Esophagus squamous epithelium (tissue), 5 donors: ENCODE measurements at places on chromosomes 13 and 19.

DNA sequence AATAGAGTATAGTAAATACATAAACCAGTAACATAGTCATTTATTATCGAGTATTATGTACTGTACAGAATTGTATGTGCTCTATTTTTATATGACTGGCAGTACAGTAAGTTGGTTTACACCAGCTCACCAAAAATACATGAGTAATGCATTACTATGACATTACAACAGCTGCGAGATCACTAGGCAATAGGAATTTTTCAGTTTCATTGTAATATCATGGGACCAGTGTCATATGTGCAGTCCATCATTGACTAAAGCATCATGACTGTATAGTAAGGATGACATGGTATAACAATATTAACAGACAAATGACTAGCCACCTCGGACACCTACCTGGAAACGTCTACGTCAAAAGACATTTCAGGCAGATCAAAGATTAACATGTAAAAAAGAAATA lies 33.6 kb downstream of the ATP7B start:
- H3K4me1 ChIP-seq: no peaks in the 10 kb centered on the region
- H3K4me3 ChIP-seq: no peak overlapping the region
- DNase-seq: no peak
- no peak overlapping the region for H3K27ac ChIP-seq
- H3K27me3 ChIP-seq: no peaks in the 10 kb centered on the region

GRCh38 chr19:41427647-41428480 lies 690 bp upstream of the B3GNT8 start:
- peak overlapping the region; percentile 60 for H3K4me3 ChIP-seq
- H3K27ac ChIP-seq: peak overlapping the region; percentile 92
- peaks cover 32% of the 10 kb centered on the region for H3K4me1 ChIP-seq

DNA sequence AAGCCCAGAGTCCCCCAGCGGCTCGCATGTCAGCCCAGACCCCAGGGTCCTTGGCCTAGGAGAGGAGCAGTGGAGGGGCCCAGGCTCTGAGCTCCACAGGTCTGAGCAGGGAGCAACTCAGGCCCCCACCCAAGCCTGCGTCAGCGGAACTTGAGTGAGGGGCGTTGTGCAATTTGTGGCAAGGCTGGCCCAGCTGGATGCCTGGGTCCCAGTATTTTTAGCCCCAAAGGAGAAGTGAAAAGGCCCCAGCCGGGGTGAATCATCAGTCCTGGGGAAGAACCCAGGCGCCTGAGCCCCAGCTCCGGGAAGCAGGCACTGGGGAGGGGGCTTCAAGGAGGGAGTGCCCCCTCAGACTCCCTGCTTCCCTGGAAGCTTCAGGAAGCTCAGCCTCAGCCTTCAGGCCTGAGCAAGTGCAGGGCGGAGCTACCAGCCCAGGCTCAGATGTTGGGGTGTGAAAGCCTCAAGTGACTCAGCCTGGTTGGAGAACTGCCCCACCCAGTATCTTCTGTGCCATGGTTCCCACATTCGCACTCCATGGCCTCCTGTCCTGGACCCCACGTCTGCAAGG lies 7.2 kb downstream of the MED29 start:
- H3K27ac ChIP-seq: peak overlapping the region; percentile 99
- DNase-seq: no peak
- H3K36me3 ChIP-seq: no peaks in the 10 kb centered on the region

DNA sequence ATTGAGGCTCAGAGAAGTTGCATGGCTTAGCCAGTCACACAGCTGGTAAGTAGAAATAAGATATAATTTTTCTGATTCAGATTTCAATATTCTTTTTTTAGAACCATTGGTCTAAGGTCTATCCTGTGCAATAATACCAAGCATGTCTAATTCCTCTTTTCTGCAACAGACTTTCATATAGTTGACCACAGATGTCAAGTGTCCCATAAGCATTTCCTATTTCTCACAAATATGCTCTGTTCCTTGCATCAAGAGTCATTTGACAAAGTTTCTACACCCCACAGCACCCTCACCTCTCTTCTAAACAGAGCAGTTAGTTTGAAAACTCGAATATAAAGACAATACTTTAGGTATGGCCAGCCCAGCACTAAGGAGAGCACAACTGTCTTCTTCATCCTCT lies 26.8 kb upstream of the SACS start:
- peaks cover 3% of the 10 kb centered on the region for H3K4me1 ChIP-seq
- no peaks in the 10 kb centered on the region for H3K27me3 ChIP-seq
- H3K36me3 ChIP-seq: no peaks in the 10 kb centered on the region
- no peak overlapping the region for H3K4me3 ChIP-seq
- no peak for DNase-seq

DNA sequence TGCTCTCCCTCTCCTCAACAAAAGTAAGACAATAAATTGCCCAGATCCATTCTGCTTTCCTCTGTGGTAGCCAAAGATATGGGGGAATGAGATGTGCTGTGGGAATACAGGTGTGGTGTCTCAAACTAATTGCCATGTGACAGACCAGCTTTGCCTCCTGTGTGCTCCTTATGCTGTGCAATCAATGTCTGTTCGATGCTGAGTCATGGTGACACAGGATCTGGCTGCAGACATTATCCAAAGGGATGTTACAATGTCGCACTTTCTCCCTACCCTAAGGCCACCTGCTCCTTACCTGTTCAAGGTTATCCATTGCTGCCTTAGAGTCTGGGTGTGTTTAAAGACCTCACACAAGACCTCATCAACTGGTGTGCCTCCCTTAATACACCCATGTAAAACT lies 32.5 kb downstream of the FGF14 start:
- no peak overlapping the region for H3K4me3 ChIP-seq
- no peaks in the 10 kb centered on the region for H3K27me3 ChIP-seq
- H3K4me1 ChIP-seq: no peaks in the 10 kb centered on the region
- H3K27ac ChIP-seq: no peak overlapping the region
- DNase-seq: no peak

DNA sequence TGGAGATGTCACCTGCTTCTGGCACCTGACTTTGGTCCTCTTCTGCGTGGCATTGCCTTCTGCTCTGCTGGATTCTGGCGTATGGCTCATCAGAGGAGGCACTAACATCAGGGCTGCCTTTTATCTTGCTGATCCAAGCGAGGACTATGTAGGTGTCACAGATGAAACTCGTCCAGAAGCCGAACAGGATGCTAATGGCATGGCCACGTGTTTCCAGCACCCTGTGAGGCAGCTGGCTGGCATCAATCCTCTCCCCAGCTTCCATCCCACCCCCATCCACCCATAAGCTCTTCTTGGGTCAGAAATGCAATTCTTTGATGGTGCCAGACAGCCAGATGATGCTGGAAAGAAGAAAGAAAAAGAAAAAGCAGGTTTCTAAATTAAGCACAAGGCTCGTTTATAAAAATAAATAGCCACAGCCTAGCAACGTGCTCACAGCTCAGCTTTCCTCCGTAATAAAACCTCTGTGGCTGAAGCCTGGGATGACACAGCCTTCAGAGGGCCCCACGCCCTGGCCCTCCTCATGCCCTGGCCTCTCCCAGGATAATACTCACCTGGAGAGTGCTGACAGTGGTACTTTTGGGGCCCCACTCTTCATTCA lies 212.9 kb upstream of the SERP2 start:
- peaks cover 13% of the 10 kb centered on the region for H3K4me1 ChIP-seq
- no peak overlapping the region for H3K4me3 ChIP-seq
- no peaks in the 10 kb centered on the region for H3K36me3 ChIP-seq
- H3K27ac ChIP-seq: peak overlapping the region; percentile 73
- no peak for DNase-seq

- no peak for DNase-seq
- H3K36me3 ChIP-seq: no peaks in the 10 kb centered on the region
- H3K27ac ChIP-seq: no peak overlapping the region
- H3K4me1 ChIP-seq: no peaks in the 10 kb centered on the region
Measured at GRCh38 chr13:58495668-58496067, 864.1 kb downstream of the PCDH17 start.

GRCh38 chr19:40410030-40410389 lies 3.2 kb downstream of the PRX start:
- H3K27ac ChIP-seq: no peak overlapping the region
- no peaks in the 10 kb centered on the region for H3K36me3 ChIP-seq

DNA sequence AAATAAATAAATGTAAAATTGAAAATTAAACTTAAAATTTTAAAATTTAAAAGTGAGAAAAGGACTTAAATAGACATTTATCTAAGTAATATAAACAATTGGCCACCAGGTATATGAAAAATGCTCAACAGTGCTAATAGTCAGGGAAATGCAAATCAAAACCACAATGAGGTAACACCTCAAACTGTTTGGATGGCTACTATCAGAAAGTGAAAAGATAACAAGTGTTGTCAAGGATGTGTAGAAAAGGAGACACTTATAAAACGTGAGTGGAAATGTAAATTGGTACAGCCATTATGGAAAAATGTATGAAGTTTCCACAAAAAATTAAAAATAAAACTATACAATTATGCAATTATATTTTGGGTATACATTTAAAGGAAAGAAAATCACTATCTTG lies 752.2 kb downstream of the EFNB2 start:
- no peak overlapping the region for H3K27ac ChIP-seq
- no peaks in the 10 kb centered on the region for H3K4me1 ChIP-seq
- no peak overlapping the region for H3K4me3 ChIP-seq
- H3K27me3 ChIP-seq: no peaks in the 10 kb centered on the region

DNA sequence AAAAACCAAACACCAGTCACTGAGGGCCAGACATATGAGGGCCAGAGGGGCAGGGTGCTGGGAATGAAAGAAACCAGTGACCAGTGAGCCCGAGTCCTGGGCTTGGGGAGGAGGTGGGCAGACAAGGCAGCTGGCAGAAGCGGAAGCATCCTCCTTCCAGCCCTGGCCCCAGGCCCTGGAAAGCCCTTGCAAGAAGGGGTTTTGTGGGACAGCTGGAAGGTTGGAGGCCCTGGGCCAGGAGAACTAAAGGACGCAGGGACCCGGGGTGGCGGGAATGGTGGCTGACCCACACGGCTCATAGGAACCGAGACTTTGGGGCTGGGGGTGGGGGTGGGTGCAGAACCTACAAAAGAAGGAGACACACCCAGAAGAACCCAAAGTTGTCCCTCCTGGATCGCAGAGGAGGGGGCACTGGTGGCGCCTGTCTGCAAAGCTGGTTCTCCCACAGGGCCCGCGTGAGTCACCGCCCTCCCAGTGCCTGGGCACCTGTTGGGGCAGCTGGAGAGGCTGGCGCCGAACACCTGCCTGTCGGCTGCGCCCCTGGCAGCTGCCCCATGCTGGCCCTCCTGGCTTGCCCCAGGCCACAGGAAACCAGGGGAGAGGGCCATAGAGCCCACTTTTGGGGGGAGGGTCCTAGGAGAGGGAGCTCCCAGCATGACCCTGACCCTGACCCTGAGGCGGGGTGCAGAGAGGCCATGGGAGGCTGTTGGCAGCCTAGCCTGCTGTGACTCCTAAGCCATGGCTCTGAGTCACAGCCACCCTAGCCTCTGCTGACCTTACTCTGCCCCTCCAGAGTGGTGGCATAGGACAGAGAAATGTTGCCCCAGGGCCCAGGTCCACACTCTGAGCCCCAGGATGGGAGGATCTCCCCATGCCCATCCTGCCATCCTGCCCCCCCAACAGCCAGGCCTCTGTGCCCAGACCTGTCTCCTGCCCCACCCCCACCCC lies 802 bp downstream of the DMPK start:
- H3K27ac ChIP-seq: peak overlapping the region; percentile 87
- DNase-seq: no peak
- peak overlapping the region; percentile 55 for H3K4me3 ChIP-seq
- peaks cover 39% of the 10 kb centered on the region for H3K36me3 ChIP-seq

DNA sequence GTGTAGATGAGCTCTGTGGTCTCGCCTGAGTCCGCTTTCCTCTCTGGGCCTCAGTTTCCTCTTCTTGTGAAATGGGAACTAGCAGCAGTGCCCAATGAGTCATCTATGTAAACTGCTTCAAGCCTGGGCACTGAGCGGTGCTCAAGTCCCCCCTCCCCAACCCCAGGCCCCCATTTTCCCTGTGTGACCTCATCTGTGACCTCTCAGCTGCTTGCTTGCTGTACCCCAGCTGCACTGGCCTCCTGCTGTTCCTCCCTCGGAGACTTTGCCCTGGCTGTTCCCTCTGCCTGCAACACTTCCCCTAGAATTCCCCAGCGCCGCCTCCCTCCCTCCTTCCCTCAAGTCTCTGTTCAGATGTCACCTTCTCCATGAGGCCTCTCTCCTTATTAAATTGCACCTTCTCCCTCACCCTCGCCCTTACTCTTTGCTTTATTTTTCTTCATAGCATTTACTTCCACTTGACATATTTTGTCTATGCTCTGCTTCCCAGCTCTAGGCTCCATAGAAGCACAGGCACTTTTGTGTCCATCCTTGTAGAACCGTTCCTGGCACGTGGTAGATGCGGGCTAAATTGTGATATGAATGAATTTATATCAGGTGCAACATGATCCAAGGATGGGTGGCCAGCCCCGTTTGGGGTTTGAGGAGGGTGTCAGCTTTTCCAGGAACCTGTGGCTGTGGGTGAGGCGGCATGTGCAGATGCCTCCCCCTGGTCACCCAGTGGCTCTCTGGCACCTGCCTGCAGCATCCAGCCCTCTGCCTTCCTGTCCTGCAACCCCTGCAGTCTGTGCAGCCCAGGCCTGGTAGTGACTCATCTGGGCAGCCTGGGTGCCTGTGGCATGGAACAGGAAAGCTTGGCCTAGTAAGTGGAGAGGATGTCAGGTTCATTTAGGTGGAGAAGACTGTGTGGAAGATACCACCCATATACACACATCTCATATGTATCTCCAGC lies 26.3 kb downstream of the SIPA1L3 start:
- peaks cover 38% of the 10 kb centered on the region for H3K4me1 ChIP-seq
- no peaks in the 10 kb centered on the region for H3K36me3 ChIP-seq
- H3K27ac ChIP-seq: peak overlapping the region; percentile 53
- no peaks in the 10 kb centered on the region for H3K27me3 ChIP-seq
- no peak for DNase-seq
- H3K4me3 ChIP-seq: peak overlapping the region; percentile 34

DNA sequence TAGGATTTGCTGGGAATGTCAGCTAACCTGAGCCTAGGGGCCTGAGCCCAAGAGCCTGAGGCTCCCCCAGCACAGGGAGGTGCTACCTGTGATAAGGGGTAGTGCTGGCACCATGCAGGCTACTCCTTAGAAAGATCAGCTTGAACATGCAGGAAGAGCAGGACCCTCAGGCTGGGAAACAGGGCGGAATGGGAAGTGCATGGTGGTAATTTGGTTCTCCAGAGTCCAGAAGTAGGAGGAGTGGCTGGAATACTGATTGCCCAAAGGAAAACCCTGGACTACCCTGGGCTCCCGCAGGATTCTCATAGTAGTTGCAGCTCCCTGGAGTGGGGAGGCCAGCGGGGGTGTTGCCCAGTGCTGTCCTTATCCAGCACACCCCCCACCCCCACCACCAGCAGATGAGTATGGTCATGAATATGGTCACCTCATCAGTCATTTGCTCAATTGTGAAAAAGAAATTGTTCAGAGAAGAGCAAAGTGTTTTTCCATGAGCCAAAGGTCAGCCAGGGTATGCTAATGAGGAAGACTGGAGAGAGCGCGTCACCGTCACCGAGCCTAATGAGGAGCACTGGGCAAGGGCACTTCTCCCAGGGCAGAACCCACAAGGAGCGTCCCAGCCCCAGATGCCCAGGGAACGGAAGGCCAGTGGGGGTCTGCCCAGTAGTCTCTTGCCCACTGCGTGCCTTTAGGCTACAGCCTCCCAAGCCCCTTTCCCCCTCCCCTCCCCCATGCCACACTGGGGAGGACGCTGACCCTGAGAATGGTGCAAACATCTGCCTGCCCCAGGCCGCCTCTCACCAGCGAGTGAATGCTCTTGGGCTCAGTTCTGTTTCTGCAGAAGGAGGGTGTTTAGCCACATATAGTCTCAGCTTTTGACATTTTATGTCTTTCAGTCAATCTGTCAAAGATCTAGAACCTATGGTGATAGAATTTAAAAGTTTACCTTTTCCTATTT lies 5.3 kb downstream of the SLC25A15 start:
- H3K4me3 ChIP-seq: no peak overlapping the region
- no peaks in the 10 kb centered on the region for H3K27me3 ChIP-seq
- no peak overlapping the region for H3K27ac ChIP-seq
- no peaks in the 10 kb centered on the region for H3K36me3 ChIP-seq
- no peaks in the 10 kb centered on the region for H3K4me1 ChIP-seq
